Ecto neural progenitor cell (in vitro differentiated cells): ENCODE measurements at places on chromosomes 11 and 22.
A peak's percentile ranks its signal among the peaks of the same experiment; 100 is the strongest.

DNA sequence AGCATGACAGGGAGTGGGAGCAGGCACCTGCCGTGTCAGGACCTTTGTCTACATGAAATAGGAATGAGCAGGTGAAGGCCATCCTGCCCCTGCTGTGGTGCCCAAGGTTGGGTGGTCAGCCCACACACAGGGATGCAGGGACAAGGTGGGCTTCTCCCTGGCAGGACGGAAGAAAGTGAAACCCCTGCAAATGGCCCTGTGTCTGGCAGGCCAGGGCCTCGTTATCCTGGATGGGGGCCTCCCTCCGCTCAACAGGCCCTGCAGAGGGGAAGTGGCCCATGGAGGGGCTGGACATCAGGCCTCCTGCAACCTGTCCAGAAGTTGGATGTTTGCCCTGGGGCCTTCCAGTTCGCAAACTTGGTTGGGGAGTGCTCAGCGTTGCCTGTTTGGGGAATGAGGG is 14.9 kb downstream of the TOB2 start:
- DNase-seq, result no peak

DNA sequence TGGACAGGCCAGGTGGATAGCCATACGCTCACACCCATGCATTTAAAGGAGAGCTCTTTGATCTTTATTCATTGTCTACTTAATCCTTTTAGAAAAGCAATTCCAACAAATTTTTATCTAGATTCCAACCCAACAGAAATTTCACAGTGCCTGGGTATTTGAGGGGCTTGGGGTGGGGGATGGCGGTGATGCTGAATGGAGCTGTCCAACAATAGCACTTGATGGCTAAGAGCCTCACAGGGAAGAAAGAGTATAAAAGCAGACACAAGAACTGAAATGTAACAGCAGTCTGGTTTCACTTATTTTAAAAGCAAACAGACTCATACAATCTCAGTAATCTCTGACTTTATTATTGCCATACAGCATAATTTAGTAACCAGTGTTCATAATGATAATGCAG is 101.8 kb upstream of the SORL1-AS1 start:
- no peak for DNase-seq

DNA sequence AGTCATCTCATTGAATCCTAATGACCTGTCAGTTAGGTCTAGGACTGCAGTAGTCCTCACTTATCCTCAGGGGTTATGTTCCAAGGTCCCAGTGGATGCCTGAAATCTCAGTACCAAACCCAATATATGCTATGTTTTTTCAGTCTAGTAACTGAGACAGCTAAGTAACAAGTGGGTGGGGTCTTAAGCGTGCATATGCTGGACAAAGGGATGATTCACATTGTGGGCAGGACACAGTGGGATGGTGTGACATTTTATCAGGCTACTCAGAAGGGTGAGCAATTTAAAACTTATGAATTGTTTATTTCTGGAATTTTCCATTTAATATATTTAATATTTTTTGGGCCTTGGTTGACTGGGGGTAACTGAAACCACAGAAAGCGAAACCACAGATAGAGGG is 29.0 kb downstream of the DDX10 start:
- DNase-seq, result no peak

GRCh38 chr11:125258291-125259032 is 93.9 kb downstream of the PKNOX2 start:
- DNase-seq, result no peak

DNA sequence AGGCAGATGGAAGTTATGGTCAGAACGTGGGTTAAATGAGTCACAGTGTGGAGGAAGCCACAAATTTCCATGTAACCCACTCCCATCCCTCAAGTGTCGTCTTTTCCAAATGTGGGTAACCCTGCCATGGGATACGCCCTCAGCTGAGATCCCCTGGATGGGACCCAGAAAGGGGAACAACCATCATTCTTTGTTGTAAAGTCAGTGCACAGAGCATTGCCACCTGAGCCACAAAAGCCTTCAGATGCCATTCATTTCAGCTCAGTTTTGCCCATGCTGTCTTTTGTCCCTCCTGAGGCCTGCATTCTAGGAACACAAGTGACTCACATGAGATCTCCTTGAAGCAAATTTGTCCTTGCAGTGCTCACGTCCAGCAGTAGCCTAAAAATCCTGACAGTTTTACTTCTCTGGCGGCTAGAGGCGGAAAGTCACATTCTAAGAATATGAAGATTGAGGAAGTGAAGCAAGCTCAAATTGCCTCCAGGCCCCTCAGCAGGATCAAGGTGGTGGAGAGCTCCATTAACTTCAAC is 30.6 kb downstream of the MMP13 start:
- no peak for DNase-seq

DNA sequence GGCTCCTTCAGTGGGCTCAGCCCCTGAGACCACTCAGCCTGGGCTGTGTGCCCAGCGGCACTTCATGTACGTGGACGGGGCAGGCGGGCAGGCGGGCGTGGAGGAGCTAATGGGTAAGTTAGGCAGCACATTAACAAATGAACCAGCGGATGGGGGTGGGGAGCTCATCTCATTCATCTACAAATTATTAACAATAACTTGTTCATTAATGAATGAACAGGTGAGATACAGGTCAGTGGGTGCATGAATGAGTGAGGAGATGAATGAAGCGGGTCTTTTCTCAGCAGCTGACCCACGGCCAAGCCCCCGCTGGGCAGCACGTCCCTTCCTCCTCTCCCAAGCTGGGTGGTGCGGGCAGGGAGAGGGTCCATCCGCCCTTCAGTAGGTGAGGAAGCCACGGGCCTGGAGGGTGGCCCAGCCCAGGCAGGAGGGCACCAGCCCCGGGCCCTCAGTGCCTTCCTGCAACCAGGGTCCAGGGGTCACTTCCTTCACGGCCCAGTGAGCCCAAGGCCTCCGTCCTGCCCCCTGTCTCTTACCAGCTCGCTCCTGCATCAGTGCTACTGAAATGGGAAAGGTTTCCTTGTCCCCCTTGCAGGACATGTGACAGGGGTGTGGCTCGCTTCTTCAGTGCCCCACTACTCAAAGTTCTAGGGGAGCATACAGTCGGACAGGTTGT is 60.5 kb upstream of the KCNQ1OT1 start:
- peak; percentile 32 for DNase-seq
